ENCODE measurements at places on chromosomes 4 and X.
A peak's percentile ranks its signal among the peaks of the same experiment; 100 is the strongest.

DNA sequence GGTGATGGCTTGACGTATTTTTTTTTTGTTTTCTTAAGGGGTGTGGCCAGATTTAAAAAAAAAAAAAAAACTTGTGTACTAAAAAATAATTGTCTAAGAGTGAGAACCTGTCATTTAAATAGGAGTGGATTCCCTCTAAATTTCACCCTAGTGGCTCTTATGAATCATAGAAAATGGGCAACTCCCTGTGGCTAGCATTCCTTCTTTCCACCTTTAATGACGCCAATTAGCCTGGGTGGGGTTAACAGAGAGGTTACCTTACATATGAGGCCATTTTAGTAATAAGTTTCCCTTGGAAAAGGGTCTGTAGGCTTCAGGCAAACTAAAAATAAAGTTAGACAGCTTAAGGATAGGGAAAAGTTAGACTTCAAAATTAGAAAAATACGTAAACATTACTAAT, 223.5 kb upstream of the FAM241A start:
- DNase-seq, result no peak

DNA sequence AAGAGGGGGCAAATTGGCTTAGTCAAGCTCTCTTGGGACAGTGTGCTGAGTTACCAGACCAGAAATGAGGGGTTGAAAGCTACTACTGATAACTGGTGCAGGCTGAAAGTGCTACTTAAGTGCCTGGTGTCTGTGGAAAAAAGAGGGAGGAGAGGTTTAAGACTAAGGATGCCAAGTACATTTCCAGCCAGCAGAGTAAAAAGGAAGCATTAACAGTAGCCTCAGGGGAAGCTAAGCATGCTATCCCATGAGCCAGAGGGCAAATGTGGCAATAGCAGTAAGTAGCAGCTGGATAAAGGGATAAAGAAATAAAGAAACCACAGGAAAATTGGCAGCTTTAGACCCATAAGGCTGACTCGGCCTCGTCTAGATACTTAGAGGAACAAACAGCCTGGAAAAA, 196.3 kb upstream of the MAB21L2 start:
- DNase-seq, result peak; percentile 2

- DNase-seq, result no peak
These were observed 140.8 kb upstream of the TRPC5 start for GRCh38 chrX:112223391-112223790.

- DNase-seq, result peak; percentile 97
These were observed 31.8 kb upstream of the PDLIM5 start for GRCh38 chr4:94419956-94420355.

- peak; percentile 61 for DNase-seq
These were observed 715.4 kb upstream of the HS3ST1 start for GRCh38 chr4:12144051-12144450.

- DNase-seq, result peak; percentile 67
These were observed 242.1 kb downstream of the ADAMTS3 start for GRCh38 chr4:72326692-72327632.

GRCh38 chrX:100615005-100615404, 21.6 kb downstream of the TSPAN6 start:
- DNase-seq, result peak; percentile 59

- DNase-seq, result peak; percentile 27
These were observed 22.5 kb downstream of the MID1 start for GRCh38 chrX:10597871-10598270.

- peak; percentile 80 for DNase-seq
These were observed 3.2 kb upstream of the UXT start for GRCh38 chrX:47662144-47662657.

- no peak for DNase-seq
These were observed 143.6 kb downstream of the APBB2 start for GRCh38 chr4:41070516-41071281.

- DNase-seq, result no peak
These were observed 494.2 kb upstream of the INTU start for GRCh38 chr4:127138586-127138985.

DNA sequence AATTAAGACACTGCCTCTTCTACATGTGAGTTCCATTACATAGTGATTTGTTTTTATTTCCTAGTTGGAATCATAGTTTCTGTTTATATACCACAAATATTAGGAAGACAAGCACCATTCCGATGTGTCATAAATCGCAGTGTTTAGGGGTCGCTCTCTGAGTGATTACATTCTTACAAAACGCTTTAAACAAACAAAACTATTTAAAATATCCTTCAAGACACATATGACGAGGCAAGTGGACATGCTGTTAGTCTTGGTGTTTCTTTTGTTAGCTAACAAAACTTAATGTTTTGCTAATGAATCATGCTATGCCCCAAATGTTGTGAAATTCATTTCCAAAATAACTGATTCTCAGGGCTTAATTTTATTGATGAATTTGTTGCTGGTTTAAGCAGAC, 1219.3 kb upstream of the PRKX start:
- peak; percentile 87 for DNase-seq

GRCh38 chr4:10380735-10381134, 76.5 kb downstream of the ZNF518B start:
- peak; percentile 45 for DNase-seq

DNA sequence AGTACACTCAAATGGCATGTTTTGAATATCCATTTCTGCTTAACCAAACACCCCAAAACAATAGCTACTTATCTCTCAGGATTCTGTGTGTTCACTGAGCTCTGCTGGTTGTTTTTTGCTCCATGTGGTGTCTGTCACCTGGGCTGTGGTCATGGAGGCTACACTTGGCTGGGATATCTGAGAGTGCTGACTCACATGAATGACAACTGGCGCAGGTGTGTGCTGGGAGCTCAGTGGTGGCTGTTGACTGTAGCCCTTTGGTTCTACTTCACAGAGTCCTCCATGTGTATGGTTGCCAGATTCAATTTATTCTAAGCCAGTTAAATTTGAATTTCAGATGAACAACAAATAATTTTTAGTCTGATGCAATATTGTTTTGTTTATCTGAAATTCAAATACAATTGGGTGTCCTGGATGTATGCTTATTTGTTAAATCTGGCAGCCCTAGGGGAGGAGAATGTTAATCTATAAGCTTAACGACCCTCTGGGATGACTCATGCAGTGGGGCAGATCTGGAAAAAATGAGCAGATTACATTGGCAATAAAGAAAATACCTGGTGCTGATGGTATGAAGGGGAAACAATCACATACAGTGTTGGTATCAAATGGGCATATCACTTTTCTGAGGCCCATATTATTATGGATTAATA, 28.2 kb upstream of the TCEAL4 start:
- DNase-seq, result no peak

- peak; percentile 55 for DNase-seq
These were observed 39.6 kb downstream of the FGFBP1 start for GRCh38 chr4:15898902-15899301.

GRCh38 chr4:155795991-155796390, 37.2 kb downstream of the GUCY1B1 start:
- peak; percentile 18 for DNase-seq

- peak; percentile 80 for DNase-seq
These were observed 33.5 kb downstream of the SMS start for GRCh38 chrX:21974011-21974385.

DNA sequence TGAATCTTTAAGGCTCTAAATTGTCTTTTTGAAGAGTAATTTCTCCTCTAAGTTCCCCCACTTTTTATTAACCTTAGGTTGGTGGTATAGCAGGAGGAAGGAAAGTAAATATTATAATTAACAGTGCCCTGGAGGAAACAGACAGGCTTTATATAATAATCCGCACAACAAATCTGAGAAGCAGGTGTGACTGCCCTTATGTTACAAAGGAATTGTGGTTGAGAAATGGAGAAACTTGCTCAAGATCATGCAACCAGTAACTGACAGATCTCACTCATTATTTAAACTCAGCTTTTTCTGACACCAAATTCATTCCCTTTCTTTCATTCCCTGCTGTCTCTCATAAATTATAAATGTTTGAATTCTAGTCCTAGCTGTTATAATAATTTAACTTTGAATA, 282.0 kb downstream of the PPP3CA start:
- DNase-seq, result no peak

GRCh38 chr4:139015269-139015947, at the start of gene NOCT:
Gene NOCT (plus strand): TSS chr4:139015781. CDS start chr4:139015982, 201 bp downstream.
- DNase-seq, result peak; percentile 83

GRCh38 chrX:17669891-17670290, 67.4 kb upstream of the SCML1 start:
- DNase-seq, result no peak

DNA sequence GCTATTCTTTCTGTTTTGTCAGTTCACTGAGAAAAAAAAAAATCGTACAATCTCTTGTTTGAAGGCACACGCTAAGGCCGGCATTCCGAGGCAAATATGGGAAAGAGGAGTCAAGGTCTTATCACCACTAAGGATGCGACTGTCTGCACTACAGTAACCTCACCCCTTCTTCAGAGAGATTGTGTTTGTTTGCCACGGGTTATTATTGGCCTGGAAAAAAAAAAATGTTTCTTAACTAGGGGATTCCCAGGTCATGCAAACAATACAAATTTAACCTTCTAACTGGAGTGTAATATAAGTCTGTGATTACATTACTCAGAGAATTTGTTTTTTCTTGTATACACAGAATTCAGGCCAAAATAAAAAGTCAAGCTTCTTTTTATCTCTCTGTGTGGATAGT, 168.3 kb downstream of the TMA16 start:
- DNase-seq, result no peak

DNA sequence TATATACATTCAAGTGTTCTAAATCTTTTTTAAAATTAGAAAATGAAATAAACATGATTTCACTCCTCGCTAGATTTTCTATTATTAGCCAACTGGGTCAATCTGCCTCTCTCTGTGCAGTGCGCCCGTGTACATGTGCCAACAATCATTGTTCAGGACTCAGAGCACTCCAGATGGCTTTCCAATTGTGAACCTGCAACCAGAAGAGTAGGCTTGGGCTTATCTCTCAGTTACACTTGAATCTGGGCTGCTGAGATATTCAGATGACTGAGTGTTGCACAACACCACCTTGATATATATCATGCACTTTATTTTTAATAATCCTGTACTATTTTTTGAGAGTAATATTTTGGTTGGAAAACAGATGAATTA, 184.0 kb upstream of the FSTL5 start:
- DNase-seq, result no peak

All from bronchial epithelial cell (primary cell).